Posterior cingulate gyrus (tissue), 11 donors: ENCODE measurements at places on chromosomes 3 and 15.

- no peak for DNase-seq
Measured at GRCh38 chr15:82159922-82160321, 102.6 kb downstream of the EFL1 start.

DNA sequence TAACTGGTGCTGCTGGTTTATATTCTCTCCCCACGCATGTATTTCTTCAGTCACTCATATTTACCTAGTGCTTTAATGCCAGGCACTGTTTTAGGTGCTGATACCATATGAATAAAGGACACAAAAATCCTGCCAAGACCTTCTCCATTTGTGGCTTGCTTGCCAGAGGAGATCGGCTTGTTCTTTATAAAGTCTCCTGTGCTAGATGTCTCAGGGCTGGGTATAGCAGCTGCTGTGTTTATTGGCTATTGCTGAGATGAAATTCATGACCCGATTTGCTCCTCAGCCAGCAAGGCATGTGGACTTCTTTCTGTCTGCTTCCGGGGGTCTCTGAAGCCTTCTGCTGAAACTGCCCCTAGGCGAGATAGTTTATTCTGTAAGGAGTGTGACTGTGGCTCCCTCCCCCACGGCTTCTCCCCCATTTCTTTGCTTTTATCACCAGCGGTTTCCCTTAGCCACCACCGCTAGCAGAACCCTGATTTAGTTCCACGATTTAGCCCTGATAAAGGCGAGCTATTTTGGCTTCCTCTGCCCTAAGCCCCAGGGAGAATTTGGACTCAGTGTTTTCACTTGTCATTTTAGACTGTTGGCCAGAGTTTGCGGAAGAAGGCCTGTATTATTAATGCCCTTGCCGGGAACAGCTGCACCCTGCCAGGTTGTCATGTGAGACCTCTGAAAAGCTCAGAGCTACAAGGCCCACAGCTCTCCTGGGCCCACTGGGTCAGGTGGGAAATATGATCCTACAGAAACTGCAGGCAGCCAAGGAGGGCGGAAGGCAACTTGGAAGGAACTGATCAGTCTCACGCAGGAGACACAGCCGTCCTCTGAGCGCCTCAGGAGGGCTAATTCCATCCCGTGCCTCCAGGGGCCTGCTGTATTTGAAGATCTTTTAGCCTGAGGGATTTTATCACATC lies 46.8 kb downstream of the ST6GAL1 start:
- no peak for DNase-seq

DNA sequence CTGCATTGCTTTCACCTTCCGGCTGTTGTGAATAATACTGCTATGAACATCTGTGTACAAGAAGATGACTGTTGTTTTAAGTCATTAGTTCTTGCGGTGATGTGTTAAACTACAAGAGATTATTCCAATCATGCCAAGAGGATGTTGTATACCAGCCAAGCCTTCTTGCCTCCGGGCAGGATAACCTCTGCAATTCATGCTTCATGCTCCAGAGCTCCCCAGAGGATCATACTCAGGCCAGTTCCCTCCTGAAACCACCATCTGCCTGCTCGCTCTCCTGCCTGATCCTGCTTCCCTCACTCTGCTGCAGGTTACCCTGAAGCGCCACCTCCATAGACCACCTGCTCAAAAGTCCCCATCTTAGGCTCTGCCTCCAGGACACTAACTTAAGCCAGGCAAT lies 187.1 kb upstream of the PROK2 start:
- DNase-seq: no peak

GRCh38 chr3:155443815-155444214 lies 150.3 kb upstream of the STRIT1 start:
- DNase-seq: no peak

DNA sequence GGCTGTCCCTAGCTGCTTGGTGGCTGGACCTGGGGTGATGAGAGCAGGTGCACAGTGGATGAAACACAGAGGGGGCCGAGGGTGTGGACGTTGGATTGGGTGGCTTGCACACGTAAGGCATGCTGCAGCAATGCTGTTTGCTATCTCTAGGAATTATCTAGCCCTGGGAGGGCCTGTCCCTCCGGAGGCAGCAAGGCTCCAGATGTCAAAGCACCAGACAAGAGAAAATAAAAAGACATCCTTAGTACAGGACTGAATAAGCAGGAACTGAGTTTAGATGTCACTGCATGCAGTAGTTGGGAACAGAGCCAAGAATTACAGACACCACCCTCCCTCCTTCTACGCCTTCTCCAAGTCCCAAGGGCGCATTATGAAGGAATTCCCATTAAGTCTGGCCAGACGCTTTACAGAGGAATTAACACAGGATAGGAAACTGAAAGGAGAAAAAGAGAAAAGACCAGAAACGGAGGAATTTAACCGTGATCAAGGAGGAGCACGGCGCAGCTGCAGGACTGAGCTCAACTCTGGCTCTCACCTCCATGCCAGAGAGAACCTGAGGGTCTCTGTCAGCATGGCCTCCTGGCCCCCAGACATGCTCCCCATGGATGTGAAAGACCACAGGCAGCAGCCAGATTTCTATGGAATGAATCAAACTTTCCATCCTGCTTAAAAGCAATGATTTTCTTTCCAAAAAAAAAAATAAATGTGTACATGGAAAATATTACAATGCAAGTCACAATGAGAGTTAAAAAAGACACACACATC lies 13.8 kb downstream of the ATP10A start:
- DNase-seq: no peak

DNA sequence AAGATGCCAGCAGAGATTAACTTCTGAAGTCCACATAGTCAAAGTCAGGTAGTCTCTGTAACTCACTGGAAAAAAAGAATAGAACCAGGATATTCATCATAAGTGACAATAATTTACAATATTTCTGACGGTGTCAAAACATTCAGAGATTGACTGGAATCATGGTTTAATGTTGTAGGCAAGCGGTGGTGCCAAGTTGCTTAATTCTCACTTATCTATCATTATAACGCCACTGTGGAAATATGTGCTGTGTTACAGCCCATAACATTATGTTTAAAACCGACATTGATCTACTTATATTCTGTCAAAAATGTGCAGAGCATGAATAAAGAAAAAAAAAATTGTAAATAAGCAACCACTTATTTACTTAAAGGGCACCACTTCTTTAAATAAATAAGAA lies 801.7 kb downstream of the DIPK2A start:
- no peak for DNase-seq

DNA sequence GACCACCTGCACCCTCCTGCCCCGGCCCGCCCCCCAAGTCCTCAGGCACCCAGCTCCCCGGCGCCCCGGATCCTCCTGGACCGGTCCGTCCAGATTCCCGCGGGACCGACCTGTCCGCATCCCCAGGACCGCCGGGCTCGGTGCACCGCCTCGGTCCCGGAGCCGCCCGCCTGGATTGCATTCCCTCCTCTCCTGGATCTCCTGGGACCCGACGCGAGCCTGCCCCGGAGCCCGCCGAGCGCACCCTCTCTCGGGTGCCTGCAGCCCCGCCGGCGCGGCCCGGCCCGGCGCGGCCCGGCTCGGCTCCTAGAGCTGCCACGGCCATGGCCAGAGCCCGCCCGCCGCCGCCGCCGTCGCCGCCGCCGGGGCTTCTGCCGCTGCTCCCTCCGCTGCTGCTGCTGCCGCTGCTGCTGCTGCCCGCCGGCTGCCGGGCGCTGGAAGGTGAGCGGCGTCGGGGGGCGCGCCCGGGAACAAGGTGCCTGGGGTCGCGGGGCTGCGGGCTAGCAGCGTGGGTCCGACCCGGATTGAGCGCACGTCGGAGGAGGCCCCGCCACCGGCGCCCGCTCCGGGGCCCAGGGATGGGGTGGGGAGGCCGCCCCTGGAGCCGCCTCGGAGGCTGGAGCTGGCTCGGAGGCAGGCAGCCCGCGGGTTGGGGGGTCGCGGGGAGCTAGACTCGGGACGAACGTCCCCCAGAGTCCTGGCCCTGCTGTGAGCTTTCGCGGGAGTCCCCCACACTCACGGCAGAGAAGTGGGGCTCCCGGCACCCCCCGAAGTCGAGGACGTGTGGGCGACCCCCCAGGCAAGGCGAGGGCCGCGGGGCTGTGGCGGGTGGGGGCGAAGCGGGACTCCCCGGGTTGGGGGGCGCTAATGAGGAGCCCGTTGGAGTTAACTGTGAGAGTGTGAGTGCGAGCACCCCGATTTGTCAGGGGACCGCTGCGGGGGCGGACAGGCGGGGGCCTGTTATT lies 610 bp downstream of the EPHB3 start:
- DNase-seq: no peak

DNA sequence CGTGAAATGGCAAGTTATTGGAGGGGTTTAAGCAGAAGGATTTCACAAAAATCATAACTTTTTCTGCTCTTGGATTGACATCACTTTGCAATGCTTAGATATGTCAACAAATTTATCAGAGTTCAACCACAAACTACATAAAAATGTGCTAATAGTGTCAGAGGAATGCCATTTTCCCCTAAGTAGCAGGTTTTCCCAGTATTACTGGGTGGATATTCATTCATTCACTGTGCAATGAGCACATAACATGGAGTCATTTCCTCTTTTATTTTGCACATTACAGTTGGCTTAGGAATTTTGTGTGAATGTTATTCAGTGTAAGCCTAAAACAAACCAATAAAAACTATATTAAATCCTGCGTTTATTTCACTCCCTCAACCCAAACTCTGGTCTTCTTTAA lies 537.3 kb upstream of the MCTP2 start:
- DNase-seq: no peak
